H9 (cell line): ENCODE measurements at places on chromosomes 6 and 20.

DNA sequence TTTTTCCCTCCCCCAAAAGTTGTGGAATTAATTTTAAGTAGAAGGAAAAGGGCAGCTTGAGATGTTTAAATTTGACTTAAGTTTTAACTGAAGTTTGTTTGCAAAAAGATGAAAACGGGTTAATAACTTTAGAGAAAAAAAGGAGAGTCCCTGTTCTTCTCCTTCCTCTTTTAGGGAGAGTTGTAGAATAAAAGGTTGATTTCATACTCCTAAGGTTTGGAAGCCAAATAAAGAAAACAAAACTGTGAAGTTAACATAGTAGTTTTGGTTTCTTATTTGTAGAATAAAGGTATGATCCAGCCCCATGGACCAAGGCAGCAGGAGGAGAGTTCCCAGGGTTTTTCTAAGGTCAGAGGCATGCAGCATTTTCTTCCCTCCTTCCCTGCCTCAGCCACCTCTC is 33.4 kb downstream of the FOXO3 start:
- DNase-seq: no peak

GRCh38 chr6:164097551-164098398 is 683.3 kb downstream of the QKI start:
- peak; percentile 40 for DNase-seq

GRCh38 chr6:113558966-113559365 is 298.2 kb upstream of the MARCKS start:
- DNase-seq: no peak

DNA sequence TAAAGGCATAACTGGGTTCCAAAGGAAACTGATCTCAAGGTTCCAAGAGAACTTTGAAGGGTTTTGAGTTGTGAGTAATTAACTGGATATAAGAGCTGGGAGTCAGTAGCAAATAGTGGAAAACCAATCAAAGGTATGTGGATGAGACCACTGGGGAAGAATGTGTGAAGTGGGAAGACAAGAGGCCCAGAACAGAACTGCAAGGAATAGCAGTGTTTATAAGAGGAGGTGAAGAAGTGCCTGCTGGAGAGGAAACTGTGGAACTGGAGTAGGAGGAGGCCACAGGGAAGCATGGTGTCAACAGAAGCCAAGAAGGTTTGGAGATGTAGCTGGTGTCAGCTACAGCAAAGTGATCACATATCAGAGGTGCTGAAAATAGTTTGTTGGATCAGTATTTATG is 18.7 kb upstream of the HDAC2 start:
- DNase-seq: no peak

DNA sequence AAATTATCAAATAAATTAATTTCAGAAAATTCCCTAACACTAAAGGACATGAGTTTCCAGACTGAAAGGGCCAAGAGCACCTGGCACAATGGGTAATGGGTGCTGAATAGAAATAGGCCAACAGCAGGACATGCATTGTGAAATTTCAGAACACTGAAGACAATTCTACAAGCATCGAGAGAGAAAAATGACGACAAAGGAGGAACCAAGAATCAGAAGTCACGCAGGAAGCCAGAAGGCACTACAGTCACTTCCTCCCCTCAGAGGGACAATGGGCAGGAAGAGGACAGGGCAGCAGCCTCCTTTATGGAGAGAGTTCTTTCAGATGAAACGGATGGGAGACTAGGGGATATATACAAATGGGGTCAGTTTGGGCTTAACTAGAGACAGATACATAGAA is 29.6 kb downstream of the PCNA start:
- no peak for DNase-seq

GRCh38 chr6:169766921-169767736 is 15.7 kb downstream of the ERMARD start:
- DNase-seq: no peak

DNA sequence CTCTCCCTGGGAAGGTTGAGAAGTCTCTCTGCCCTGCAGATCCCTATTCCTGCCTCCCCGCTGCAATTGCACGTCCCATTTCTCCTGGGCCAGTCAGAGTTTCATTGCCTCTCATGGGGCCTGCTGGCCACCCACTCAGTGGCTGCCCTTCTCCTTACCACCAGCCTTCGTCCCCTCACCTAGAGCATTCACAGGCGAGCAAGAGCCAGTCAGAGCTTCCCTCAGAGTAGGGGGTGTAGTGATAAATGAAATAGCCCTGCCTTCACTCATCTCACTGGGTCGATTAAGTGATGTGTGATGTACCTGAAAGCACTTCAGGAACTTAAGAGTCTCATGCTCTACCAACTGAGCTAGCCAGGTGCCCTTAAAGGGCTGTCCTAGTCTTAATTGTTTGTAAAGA is 52.0 kb upstream of the FANCE start:
- no peak for DNase-seq

DNA sequence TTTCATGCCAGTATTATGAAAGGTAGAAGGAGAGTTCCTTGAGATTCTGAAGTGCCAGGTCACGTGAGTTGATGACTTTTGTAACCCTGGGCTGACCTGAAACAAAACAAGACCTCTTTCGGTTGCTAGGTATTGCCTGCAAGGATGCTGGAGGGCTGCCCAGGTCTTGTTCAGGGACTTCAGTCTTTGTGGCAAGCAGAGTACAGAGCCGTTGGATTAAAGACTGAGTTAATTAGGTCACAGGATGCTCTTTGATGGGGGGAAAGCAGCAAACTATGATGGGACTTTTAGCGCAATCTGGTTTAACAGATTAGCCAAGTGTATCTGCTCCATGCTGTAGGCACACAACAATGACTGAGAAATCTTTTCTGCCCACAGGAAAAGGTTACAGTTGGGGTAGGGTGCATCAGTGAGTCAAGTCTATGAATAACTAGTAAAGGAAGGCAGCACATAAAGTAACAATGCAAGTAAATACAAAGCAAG is 12.8 kb upstream of the ELOVL5 start:
- DNase-seq: no peak

DNA sequence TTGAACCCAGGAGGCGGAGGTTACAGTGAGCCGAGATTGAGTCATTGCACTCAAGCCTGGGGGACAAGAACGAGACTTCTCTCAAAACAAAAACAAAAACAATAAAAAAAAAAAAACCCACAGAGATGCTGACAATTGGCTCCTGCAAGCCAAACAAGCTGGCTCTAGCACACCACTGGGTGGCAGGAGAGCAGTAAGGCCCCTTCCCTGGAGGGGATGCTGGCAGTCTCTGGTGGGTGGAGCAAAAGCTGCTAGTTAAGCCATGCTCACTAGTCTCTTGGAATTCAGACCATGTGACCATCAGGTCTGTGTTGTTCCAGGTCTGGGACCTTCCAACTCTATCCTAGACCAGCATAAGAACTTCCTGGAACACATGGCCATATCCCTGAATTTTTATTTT is 18.9 kb upstream of the DSN1 start:
- DNase-seq: peak; percentile 84

- no peak for DNase-seq
These were observed 28.8 kb upstream of the PLAGL1 start for GRCh38 chr6:144036835-144037195.

- no peak for DNase-seq
These were observed 168.8 kb upstream of the RNF217 start for GRCh38 chr6:124793398-124793797.

DNA sequence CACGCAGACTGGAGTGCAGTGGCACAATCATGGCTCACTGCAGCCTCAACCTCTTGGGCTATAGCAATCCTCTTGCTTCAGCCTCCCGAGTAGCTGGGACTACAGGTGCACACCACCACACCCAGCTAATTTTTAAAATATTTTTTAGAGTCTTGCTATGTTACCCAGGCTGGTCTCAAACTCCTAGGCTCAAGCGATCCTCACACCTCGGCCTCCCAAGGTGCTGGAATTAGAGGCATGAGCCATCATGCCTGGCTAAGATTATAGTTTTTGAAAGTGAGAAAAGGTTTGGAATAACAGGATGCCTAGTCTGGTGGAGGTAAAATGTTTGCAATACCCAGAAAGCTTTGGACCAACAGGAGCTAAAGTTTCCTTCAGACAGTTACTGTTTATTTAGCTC is 23.4 kb downstream of the GCM1 start:
- no peak for DNase-seq

GRCh38 chr20:38878866-38879265 is 47.4 kb upstream of the FAM83D start:
- DNase-seq: peak; percentile 61

- no peak for DNase-seq
These were observed 170.4 kb downstream of the PHF3 start for GRCh38 chr6:63805808-63806572.

DNA sequence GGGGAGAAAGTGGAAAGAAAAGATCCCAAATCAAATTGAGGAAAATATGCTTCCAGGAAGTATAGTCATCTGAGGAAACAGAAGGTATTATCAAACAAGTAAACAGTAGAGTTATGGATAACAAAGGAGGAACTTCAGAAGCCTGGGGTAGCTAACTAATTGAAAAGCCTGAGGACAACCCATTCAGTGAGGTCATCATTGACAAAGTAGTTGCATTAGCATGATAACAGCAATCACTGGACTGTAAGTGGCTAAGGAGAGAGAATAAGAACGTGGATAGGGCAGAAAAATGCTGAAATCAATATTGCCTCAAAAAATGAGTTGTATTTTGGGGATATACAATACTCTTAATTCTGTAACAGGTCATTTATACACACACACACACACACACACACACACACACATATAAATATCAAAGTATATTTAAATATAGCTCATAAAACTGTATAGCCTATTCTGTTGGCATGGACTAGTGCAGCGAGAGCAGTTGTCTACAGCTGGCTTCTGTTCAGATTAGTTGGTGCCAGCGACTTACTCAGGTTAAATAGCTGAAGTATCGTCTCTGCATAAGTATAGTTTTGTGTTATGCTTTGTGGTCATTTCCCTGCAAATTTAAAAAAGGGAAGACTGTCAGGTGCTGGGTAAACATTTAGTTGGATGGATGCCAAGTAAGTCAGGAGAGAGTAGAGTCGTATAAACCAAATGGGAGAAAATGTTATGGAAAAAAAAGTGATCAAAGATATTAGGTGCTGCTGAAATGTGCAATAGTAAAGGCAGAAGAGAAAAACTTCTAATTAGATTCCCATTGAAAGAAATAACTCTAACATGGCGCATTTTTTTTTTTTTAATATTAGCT is 33.8 kb upstream of the CTAGE9 start:
- no peak for DNase-seq
